Dermis lymphatic vessel endothelial cell (primary cell): ENCODE measurements at places on chromosomes 1 and 21. TPM values are rescaled to one million over a fixed set of nuclear protein-coding genes. Genes with fewer than 3 reads are reported as not detected.

Gene SLC2A1
- 5.8 and 13.3 TPM in 2 replicates for total RNA-seq

Gene IGFN1
- total RNA-seq = not detected in 2 replicates

Gene LRRC52
- not detected in 2 replicates for total RNA-seq

Gene CD1E
- total RNA-seq = not detected in 2 replicates

Gene FAM78B
- total RNA-seq = 0.11 and 0.52 TPM in 2 replicates

Gene SLC26A9
- total RNA-seq = not detected in 2 replicates

Gene UROD
- total RNA-seq = 191 and 239 TPM in 2 replicates

Gene FRRS1
- 0.65 and 1.2 TPM in 2 replicates for total RNA-seq

Gene PLA2G2C
- not detected in 2 replicates for total RNA-seq

Gene LCE1F
- not detected in 2 replicates for total RNA-seq

Gene SPRR5
- not detected in 2 replicates for total RNA-seq

Gene ANKRD35
- under 0.01 TPM in 1 of 2 replicates, not detected in the other for total RNA-seq

Gene OR2T35
- not detected in 2 replicates for total RNA-seq

Gene MRTO4
- 13.4 and 19.0 TPM in 2 replicates for total RNA-seq

Gene LRRC3
- total RNA-seq = 0.86 and 0.98 TPM in 2 replicates

Gene CCNL2
- total RNA-seq = 68.4 and 96.8 TPM in 2 replicates

Gene DISP3
- 0.09 and 0.11 TPM in 2 replicates for total RNA-seq

Gene KIF14
- total RNA-seq = 1.7 and 2.1 TPM in 2 replicates

Gene DLGAP3
- total RNA-seq = not detected in 2 replicates

Gene PAPPA2
- under 0.01 and 0.09 TPM in 2 replicates for total RNA-seq

Gene TNNI3K
- 0.09 and 0.33 TPM in 2 replicates for total RNA-seq

Gene PTPRU
- 1.2 and 2.5 TPM in 2 replicates for total RNA-seq

Gene RAB25
- not detected in 2 replicates for total RNA-seq

Gene NBPF15
- 48.0 and 61.5 TPM in 2 replicates for total RNA-seq

Gene LCE2B
- not detected in 2 replicates for total RNA-seq

Gene OR2L5
- total RNA-seq = not detected in 2 replicates

Gene KIAA0040
- 11.6 and 14.1 TPM in 2 replicates for total RNA-seq

Gene APCS
- not detected in 2 replicates for total RNA-seq

Gene ATP5PF
- total RNA-seq = 38.9 and 46.7 TPM in 2 replicates

Gene SYDE2
- total RNA-seq = 3.3 and 4.1 TPM in 2 replicates

Gene GPA33
- not detected in 2 replicates for total RNA-seq

Gene NGF
- total RNA-seq = 0.34 and 0.43 TPM in 2 replicates

Gene HSD3B1
- not detected in 2 replicates for total RNA-seq

Gene KCNK1
- 0.09 TPM in 1 of 2 replicates, not detected in the other for total RNA-seq

Gene SLAMF1
- 0.43 TPM in 1 of 2 replicates, not detected in the other for total RNA-seq

Gene TSPAN1
- 0.09 and 0.33 TPM in 2 replicates for total RNA-seq

Gene SOX13
- 5.4 and 6.5 TPM in 2 replicates for total RNA-seq

Gene PLEKHM2
- 40.6 and 51.8 TPM in 2 replicates for total RNA-seq

Gene NBL1
- total RNA-seq = 135 and 198 TPM in 2 replicates

Gene PGBD5
- total RNA-seq = under 0.01 and 0.09 TPM in 2 replicates

Gene GUCA2B
- not detected in 2 replicates for total RNA-seq

Gene TMEM82
- total RNA-seq = not detected in 2 replicates

Gene RAD54L
- 0.65 and 0.69 TPM in 2 replicates for total RNA-seq

Gene FAM131C
- total RNA-seq = 0.11 TPM in 1 of 2 replicates, not detected in the other

Gene ZFP69
- total RNA-seq = 1.8 and 2.3 TPM in 2 replicates

Gene AADACL4
- not detected in 2 replicates for total RNA-seq

Gene ECM1
- total RNA-seq = 0.09 and 0.11 TPM in 2 replicates

Gene HRNR
- not detected in 2 replicates for total RNA-seq

Gene LCA5L
- 0.52 and 0.65 TPM in 2 replicates for total RNA-seq

Gene FAM163A
- 0.09 and 0.33 TPM in 2 replicates for total RNA-seq

Gene NBPF14
- total RNA-seq = 3.1 and 7.6 TPM in 2 replicates

Gene NES
- total RNA-seq = 22.0 and 36.2 TPM in 2 replicates

Gene SCMH1
- 8.5 and 9.5 TPM in 2 replicates for total RNA-seq

Gene CRYBG2
- 0.26 and 0.33 TPM in 2 replicates for total RNA-seq
